ENCODE measurements at places on chromosomes 4 and X.
A peak's percentile ranks its signal among the peaks of the same experiment; 100 is the strongest.

GRCh38 chr4:114028071-114028470, 48.6 kb upstream of the ARSJ start:
- no peak for DNase-seq

DNA sequence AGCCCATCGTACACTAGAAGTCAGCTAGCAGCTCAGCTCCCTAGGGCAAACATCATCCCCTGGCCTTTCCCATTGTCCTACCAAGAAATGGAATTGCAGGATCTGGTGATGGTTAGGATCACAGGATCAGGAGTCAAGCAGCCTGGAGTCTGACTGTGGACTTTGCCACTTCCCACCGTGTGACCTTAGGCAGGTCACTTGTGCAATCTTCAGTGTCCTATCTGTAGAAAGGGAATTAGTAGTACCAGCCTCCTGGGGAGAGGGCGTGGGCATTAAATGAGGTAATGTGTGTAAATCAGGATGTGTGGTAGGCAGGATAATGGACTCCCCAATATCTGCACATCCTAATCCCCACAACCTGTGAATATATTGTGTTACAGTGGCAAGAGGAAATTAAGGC, 38.6 kb upstream of the APLN start:
- DNase-seq, result no peak

DNA sequence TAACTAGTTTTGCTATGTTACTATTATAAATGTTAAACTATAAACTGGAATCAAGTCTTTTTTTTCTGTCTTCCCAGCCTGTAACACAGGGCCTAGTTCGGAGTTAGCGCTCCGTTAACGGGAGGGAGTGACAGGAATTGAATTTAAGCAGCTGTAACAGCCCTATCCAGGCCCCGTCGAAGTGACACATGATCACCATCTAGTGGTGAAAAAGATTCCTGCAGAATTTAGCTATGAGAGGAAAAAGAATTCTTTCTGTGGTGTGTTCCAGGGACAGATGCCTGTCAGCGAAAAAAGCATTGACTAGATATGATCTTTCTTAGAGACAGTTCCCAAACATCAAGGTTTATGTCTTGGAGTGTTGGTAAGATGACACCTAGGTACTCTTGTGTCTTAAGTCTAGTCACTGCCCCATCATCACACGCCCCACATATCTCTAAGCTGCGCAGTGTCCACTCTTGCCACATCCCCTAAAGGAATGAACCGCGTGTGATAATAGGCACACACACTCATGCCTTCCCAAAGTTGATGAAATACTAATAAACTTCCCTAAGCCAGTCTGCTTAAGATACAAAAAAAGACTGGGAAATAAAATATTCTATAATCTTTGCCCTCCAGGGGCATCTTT, 2.1 kb downstream of the GAB3 start:
- peak; percentile 12 for DNase-seq

- DNase-seq, result no peak
Measured at GRCh38 chrX:134749706-134750445, 91.6 kb upstream of the PLAC1 start.

- DNase-seq, result no peak
Measured at GRCh38 chrX:10104958-10105658, 51.7 kb upstream of the CLCN4 start.

- no peak for DNase-seq
Measured at GRCh38 chrX:46757052-46757451, 1.9 kb downstream of the SLC9A7 start.

DNA sequence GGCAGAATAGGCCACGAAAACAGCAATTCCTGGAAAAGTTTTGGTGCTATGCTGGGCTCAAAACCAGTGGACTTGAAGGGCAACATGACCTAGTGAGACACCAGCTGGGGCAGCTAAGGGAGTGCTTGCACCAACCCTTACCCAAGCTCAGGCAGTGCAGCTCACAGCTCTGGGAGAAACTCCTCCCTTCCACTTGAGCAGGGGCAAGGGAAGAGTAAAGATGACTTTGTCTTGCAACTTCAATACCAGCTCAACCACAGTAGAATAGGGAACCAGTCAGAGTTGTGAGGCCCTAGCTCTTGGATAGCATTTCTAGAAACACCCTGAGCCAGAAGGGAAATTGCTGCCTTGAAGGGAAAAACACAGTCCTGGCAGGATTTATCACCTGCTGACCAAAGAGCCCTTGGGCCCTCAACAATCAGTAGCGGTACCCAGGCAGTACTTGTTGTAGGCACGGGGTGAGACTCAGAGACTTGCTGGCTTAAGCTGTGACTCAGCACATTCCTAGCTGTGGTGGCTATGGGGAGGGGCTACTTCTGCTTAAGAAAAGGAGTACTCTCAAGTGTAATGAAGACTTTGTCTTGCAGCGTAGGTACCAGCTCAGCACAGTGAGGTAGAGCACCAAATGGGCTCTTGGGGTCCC, 19.7 kb upstream of the ABCG2 start:
- DNase-seq, result no peak

- DNase-seq, result no peak
Measured at GRCh38 chr4:39341075-39341725, 25.0 kb downstream of the RFC1 start.

GRCh38 chr4:184453365-184454160, 20.8 kb downstream of the IRF2 start:
- DNase-seq, result no peak

- DNase-seq, result no peak
Measured at GRCh38 chrX:72080800-72081199, 50.9 kb downstream of the RTL5 start.

- no peak for DNase-seq
Measured at GRCh38 chrX:107562482-107562881, 65.8 kb upstream of the PRPS1 start.

GRCh38 chr4:126223784-126224407, 909.1 kb downstream of the FAT4 start:
- no peak for DNase-seq

DNA sequence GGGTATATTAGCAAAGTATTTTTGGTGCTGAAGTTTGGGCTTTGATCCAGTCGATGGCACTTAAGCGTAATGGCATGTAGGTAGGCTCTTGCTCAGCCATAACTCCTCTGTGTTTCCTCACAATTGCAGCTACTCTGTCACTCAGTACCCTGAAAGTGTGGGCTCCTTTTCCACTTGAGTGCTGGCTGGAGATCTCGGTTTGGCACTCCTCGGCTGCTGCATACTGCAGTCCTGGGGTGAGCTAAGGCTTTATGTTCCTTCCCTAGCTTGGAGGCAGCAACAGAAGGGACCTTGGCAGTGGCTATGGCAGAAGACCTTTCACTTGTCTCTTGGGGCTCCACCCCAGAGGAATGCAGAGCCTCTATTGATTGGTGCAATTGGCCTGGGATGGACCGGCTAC, 106.7 kb upstream of the GRXCR1 start:
- no peak for DNase-seq

- DNase-seq, result no peak
Measured at GRCh38 chrX:37818031-37818430, 29.3 kb downstream of the DYNLT3 start.

DNA sequence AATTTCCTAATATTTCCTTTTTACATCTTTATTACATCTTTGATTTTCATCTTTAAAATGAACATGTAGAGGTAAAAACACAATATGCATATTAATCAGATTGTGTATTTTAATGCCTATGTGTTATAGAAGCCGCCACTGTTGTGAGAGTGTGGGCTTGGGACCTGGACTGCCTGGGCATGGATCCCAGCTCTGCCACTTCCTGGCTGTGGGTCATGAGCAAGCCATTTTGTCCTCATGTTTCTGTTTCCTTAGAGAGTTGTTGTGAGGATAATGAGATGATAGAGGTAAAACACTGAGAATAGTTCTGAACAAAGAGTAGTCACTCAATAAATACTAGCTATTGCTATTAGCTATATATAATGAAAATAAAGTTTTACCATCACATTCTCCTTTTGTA, 38.4 kb upstream of the SCOC start:
- DNase-seq, result no peak

GRCh38 chr4:115780268-115780667, 666.8 kb upstream of the NDST4 start:
- no peak for DNase-seq

- DNase-seq, result no peak
Measured at GRCh38 chrX:16687514-16687913, 25.0 kb downstream of the CTPS2 start.

DNA sequence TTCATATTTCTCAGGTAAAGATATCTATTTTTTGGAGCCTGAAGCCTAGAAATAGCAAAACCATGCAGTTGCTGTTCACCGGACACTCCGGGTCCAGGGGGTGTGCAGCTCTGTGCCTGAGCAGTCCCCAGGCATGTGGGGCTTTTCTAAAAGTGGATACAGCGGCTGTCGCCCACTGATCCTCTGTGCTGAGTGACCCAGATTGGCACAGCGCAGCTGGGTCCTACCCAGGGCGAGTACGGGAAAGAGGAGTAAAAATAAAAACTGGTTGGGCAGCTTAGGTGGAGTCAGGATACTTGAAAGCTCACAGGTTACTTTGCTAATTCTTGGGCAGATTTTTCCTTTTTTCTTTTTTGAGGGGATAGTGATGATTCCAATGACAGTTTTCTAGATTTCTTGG, 118.8 kb downstream of the UCHL1 start:
- no peak for DNase-seq

DNA sequence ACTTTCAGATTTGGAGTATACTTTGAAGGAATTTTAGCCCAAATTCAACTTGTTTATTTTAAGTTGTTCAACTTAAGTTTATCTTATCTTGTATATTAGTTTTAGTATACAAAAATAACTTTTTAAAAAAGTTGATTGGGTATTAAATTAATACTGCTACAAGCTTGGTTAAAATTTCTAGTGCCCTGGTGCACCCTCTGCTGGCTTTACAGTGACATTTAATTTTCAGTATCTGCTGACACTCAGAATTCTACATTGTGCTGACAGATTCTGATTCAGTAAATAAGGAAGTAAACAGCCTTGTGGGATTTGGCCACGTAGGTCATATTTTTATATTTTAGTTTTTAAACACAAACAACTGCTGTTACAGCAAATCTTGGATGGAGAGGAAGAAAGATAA, 2.9 kb downstream of the EDA start:
- DNase-seq, result no peak

- no peak for DNase-seq
Measured at GRCh38 chr4:143343276-143343831, 6.7 kb downstream of the GAB1 start.

DNA sequence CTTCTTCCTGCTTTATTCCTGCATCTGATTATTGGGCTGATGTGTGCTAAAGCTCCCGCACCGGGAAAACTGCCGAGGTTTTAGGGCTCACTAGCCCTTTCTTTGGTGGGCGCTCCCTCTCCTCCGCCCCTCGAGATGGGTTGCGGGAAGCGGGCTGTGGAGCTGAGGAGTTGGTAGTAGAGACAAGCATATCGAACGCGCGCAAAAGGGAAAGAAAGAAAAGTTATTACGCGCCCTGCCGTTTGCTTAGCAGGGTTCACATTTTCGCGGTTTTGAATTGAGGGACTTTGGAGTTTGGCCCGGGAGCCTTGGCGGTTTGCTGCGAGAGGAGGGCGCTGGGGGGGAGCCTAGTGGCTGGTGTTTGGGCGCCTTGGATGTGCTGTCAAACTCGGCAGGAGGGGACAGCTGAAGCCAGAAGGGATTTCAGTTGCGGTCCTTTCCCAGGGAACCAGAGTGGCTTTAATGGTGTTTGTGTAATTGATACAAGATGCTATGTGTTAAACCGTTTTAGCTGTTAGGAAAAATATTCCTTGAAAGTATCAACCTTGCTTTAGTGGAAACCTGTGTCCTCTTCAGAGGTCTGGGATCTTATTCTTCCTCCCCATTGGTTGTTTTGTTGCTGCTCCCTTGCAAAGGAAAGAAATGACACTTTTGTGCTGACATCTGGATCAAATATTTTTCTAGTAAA, 1.1 kb downstream of the GAB1 start:
- no peak for DNase-seq

- no peak for DNase-seq
Measured at GRCh38 chr4:178344096-178344495, 901.9 kb upstream of the AGA start.

DNA sequence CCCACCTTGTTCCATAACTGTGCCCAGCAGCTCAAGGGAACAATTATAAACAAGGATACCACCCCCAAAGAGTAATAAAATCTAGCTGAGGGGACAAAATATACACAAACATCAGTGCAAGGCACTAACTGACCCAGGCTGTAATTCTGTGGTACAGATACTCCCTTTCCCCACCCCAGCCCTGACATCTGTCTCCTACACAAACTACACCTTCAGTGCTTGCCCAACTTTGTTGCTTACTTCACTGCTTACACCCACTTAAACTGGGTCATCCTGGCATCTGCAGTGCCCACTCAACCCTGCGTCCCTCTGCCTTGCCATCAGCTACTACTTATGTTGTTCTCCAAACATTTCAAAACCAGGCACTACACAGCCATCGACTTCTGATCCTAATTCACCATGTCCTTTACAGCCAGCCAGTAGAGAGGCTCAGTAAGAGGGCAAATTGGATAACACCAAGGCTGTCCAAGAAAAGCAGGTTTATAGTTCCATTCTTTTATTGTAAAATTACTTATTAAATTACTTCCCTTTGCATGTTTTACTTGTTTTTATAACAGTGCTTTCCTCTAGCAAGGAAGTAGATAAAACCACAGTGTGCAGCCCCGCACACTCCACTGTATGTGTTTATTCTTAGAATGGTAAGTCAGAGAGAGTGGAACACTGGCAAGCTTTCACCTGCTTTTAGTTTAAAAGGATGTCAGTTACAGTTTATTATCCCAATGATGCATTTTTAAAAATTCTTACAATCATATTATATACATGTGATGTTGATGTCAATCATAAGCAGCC, 149.6 kb downstream of the INPP4B start:
- DNase-seq, result no peak

- no peak for DNase-seq
Measured at GRCh38 chr4:33064238-33064637, 2344.1 kb downstream of the PCDH7 start.

DNA sequence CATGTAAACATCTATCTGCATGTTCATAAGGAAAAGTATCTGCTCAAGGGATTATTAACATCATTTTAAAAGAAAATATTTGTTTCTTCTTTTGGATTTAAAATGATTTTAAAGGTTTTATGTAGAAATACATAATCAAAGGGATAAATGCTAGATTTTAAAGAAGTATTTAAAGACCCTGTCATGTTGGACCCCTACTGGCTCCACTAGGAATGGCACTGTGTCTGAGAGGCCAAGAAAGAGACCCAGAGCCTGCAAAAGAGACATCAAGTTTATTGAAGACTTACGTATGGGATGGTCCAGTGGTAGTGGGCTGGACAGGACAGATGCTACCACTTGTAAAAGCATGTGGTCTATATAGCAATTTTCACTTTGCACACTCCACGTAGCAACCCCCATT, 78.7 kb upstream of the PCDH18 start:
- DNase-seq, result no peak

DNA sequence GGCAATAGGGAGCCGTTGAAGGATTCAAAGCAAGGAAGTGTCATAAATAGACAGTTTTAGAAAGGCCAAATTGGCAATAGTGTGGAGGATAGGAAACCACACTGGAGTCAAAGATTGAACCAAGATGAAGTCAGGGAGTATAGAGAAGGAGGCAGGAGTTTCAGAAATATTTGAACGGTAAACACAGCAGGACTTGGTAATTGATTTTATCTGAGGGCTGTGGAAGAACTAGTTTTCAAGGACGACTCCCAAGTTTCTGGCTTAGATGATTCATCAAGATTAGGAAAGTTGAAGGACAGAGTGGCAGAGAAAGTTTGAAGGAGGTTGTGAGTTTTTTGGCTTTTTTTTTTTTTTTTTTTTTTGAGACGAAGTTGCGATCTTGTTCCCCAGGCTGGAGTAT, 11.5 kb upstream of the TMEM31 start:
- DNase-seq, result no peak

GRCh38 chr4:108535757-108536156, 84.6 kb upstream of the RPL34 start:
- no peak for DNase-seq

Measured in stimulated activated CD4-positive, alpha-beta T cell treated with anti-CD3 and anti-CD28 coated beads, Interleukin-4, amount 100 ng/mL, for 48 hours (primary cell).